ENCODE measurements at places on chromosomes 5 and 9.

DNA sequence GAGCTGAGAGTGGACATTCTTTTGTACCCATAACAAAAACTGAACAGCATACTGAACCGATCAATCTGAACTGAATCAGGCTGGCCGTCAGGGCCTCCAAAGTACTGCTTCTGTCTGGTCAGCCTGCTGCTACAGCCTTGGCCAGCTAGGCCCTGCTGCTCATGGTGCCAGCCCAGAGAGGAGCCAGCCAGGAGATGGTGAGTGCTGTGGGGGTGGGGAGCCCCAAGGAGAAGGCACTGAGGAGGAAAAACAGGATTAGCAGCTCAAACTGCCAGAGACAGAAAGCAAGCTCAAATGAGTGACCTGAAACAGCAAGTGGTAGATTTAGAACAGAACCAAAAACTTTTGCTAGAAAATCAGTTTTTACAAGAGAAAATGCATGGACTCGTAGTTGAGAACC lies 23.9 kb downstream of the SRP19 start:
- no peak for DNase-seq

- DNase-seq, result no peak
These were observed 1.4 kb downstream of the SNX18 start for GRCh38 chr5:54518818-54519508.

- DNase-seq, result peak; percentile 90
These were observed 56.2 kb downstream of the DUSP1 start for GRCh38 chr5:172714491-172715420.

DNA sequence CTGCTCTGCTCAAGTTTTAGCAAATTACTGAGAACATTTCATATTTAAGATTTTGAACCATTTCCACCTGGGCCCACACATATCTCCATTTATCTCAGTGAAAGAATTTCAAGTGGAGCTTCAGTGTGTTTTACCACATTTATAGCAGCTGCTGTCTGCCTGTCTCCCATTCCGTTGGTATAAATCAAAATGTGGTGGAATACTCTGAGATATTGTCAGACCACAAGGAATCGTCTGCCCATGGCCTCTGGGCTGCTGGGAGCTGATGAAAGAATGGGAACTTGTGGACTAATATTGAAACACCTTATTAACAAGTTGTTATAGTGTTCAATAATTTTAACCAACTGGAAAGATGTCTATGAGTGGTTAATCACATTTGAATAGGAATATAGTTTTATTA lies 33.3 kb downstream of the MAST4 start:
- DNase-seq, result no peak

- DNase-seq, result no peak
These were observed 127.2 kb downstream of the MLLT3 start for GRCh38 chr9:20495098-20495497.

DNA sequence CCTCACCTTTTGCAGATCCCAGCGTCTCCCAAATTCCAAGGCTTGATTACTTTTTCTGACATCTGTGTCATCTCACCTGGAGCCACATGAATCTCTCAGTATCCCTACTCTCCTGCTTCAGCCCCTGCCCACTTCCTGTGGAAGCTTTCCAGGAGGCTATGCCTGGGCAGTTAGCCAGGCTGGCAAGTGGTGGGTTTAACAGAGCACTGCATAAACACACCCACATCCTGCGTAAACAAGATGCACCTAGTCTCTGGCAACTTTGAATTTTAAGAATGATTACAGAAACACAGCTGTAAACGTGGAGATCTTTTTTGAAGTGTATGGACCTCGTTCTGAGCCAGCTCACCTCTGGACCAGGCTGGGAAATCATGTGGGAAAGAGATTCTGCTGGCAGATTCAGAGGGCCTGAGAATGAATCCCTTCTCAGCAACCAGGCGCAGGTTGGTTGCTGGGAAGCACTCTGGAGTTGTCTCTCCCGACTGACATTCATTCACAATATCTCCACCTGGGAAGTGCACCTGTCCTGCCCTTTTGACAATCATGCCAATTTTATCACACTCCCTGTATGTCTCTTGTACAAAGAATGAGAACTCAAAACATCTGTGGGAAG lies 55.7 kb upstream of the FANCC start:
- DNase-seq, result no peak

DNA sequence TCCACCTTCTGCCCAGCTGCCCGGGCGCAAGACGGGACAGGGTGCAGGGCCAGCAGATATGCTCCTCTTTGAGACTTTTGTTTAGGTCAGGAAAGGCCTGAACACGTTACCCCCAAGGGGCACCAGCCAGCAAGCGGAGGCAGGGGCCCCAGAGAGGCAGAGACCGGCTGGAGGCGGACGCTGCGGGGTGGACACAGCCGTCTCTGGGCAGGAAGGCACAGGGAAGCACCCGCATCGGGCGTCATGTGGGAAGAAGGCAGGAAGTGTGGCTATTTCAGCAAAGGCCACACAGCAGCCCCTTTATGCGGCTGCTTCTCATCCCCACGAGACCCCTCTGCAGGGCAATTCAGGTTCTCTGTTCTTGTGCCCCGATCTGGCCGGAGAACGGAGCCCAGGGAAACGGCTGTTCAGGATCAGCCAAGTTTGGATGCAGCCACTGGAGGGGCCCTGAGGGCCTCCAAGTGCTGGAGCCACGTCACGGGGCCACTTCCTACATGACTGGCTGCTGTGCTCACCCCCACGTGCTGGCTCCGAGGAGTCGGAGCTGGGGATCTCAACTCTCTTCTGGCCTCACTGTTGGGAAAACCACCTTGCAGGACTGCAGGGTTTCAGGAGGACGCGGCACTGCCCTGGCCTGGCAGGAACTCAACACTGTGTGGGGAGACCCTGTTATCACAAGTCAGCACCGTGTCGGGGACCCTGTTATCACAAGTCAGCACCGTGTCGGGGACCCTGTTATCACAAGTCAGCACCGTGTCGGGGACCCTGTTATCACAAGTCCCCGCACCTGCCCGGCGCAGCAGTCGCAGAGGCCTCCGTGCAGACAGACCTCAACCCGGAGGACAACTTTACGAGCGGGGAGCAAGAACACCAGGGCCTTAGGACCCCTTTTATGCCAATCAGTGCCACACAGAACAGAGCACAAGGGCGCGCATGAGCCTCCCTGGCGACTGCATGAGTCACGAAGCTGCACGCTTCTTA lies 44.4 kb downstream of the SLC12A7 start:
- DNase-seq, result peak; percentile 81

DNA sequence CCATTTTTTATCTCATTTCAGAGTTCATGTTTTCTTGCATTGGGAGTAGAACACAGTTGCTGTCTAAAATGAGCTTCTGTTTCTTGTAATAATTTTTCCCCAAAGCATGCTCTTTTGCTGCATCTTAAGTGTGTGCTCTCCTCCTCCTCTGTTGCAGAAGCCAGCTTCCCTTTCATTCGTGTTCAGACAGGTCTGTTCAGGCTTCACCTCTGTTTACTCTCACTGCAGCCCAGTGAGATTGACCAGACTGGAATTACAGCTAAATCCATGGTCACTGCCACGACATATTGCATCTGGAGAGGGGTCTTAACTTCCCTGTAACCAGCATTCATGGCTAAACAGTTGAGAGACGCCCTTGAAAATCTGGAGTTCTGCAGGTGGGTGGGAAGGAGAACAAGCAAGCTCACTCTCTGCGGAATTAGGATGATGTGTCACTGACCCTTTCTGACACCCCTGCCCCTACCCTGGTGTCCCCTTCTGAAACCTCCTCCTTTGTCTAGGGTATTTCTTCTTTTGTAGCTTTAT lies 223.2 kb downstream of the FSTL4 start:
- DNase-seq, result no peak

Data from hematopoietic multipotent progenitor cell treated with erythropoietin and hydrocortisone succinate and interleukin-3 and kit ligand, for 6 days (in vitro differentiated cells).